ENCODE measurements at places on chromosomes 12 and 14. TPM values are rescaled to one million over a fixed set of nuclear protein-coding genes. Genes with fewer than 3 reads are reported as not detected.

Gene HAL
- not detected for total RNA-seq

Gene PHC1
- total RNA-seq, result 9.8 TPM

Gene PRH2
- not detected for total RNA-seq

DNA sequence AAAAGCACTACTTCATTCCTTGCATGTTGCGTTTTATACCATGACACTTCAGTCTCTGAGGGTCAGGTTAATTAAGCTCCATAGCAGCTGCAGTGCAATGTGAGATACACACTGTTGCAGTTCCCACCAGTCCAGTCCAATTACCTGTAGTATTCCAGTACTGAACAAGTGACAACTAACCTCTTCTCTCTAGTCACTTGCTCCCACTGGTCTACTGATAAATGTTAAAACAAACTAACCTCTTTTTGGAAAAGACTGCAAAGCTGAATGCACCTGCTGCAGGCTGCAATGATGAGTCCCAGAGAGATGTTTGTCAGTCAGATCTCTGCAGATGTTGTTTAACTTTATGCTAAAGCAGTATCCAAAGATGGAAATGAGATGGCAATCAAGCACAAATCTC lies 7.9 kb downstream of the NOVA1 start:
- no peak for DNase-seq

DNA sequence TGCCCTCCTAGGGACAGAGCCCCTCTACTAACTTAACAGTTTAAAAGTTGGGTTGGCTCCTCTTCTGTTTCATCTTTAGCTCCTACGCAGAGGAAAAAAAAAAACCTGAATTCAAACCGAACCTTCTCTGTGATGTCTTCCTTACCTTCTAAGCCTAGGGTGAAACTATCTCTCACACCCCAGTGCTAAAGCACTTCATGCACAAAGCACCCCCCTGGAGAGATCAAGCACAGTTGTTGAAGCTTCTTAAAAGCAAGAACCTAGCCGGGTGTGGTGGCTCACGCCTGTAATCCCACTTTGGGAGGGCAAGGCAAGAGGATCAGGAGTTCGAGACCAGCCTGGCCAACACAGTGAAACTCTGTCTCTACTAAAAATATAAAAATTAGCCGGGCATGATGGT lies 37.6 kb downstream of the CORO1C start:
- DNase-seq, result no peak

- DNase-seq, result no peak
Measured at GRCh38 chr12:53502983-53503728, 2.1 kb downstream of the TARBP2 start.

Data from M059J (cell line).